T-cell (primary cell): ENCODE measurements at places on chromosomes 2 and 18.

DNA sequence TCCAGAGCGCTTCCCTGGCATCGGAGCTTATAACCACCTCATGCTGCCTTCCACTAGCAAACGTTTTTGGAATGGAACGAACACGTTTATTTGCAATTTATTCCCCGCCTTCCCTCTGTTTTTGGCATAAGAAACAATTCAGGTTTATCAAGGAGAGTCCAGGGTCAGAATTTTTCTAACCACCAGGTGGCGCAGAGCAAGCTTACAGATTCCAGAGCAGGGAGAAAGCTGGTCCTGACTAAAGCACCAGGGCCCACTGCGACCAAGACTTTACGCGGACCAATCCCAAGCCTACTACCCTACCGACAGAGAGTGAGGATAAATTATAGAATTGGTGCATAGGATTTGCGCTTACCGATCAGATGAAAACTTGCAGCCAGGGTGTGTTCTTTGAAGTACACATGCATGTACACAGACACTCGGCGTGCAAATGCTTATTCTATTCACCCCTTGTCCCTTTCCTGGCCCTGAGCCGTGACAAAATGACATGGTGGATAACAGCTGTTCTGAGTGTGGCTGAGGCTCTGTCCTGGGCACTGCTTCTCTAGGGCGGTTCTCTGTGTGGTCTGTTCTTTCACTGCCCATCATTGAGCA, 34.7 kb downstream of the NAPG start:
- DNase-seq = peak; percentile 37

GRCh38 chr18:59681051-59681450, 16.2 kb downstream of the CCBE1 start:
- no peak for DNase-seq

DNA sequence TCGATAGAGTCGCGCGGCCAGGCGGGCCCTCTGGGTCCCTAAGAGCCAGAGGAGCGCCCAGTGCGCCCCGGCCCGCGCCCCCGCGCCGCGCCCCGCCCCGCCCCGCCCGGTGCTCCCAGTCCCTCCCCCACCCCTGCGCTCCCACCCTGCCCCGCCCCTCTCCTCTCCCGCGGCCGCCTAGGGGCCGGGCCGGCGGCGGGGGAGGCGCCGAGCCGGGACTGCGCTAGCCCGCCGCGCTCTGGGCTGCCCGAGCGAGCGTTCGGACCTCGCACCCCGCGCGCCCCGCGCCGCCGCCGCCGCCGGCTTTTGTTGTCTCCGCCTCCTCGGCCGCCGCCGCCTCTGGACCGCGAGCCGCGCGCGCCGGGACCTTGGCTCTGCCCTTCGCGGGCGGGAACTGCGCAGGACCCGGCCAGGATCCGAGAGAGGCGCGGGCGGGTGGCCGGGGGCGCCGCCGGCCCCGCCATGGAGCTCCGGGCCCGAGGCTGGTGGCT, at the start of gene GPC1:
Gene GPC1, plus strand, starts transcription at position 207 of the 491 bp plus-strand sequence. Its CDS starts 256 bp downstream, at position 463.
- no peak for DNase-seq

- DNase-seq = no peak
Measured at GRCh38 chr2:100350661-100351185, 28.4 kb upstream of the LONRF2 start.

DNA sequence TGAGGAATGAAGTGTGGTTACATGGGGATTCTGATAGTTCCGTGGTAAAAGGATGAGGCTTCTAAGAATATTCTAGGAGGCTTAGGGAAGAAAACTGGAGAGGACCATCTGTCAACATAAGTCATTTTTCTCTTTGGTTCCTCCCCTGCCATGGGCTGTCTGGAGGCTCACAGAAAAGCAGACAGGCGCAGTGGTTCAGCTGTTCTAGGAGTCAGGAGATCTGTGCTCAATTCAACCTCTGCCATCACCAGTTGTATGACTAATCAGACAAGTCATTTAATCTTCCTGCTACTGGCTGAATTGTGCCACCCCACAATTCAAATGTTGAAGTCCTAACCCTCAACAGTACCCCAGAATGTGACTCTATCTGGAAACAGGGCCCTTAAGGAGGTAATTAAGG, 36.4 kb downstream of the ADAM17 start:
- no peak for DNase-seq

- no peak for DNase-seq
Measured at GRCh38 chr2:211816754-211817153, 721.8 kb downstream of the ERBB4 start.

GRCh38 chr2:10303694-10304378, 1.1 kb downstream of the HPCAL1 start:
- DNase-seq = peak; percentile 48

GRCh38 chr2:151422917-151423439, 13.3 kb downstream of the RIF1 start:
- DNase-seq = no peak
